Fibroblast of lung (primary cell): ENCODE measurements at places on chromosomes 16 and 17. TPM values are rescaled to one million over a fixed set of nuclear protein-coding genes. Genes with fewer than 3 reads are reported as not detected.

Gene MPO
- polyA plus RNA-seq = 0.01 TPM in 2 replicates

Gene NHLRC4
- 0.34 and 0.66 TPM in 2 replicates for polyA plus RNA-seq

Gene PRSS33
- polyA plus RNA-seq = not detected in 2 replicates

Gene NUFIP2
- polyA plus RNA-seq = 11.0 and 12.3 TPM in 2 replicates

Gene ZP2
- polyA plus RNA-seq = not detected in 2 replicates

Gene RTN4RL1
- polyA plus RNA-seq = 0.14 and 0.39 TPM in 2 replicates

Gene ACBD4
- polyA plus RNA-seq = 3.0 and 3.4 TPM in 2 replicates

Gene KRT13
- 0.03 TPM in 1 of 2 replicates, not detected in the other for polyA plus RNA-seq

DNA sequence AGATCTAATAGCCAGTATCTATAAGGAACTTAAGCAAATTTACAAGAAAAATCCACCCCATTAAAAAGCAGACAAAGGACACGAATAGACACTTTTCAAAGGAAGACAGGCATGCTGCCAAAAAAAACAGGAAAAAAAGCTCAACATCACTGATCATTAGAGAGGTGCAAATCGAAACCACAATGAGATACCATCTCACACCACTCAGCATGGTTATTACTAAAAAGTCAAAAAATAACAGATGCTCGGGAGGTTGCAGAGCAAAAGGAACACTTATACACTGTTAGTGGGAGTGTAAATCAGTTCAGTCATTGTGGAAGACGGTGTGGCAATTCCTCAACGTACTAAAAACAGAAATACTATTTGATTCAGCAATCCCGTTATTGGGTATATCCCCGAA, 9.6 kb downstream of the STX8 start:
- peak; percentile 21 for DNase-seq

DNA sequence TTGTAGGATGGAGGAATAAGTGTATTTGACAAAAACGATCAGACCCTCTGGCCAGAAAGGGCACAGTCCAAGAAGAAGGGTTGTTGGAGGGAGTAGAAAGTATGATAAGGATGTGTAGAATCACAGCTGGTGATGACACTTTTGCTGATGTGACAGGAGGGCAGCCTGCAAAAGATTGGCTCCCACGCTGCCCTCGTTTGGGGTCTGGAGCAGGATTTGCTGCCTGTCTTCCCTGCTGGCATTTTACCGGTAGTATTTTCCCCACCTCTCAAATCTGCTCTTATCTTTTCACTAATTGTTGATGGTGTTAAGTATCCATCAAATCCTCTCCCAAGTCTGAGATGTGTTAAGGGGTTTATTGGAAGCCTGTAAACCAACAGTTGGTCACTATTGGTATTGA, 208.8 kb downstream of the CCDC182 start:
- no peak for DNase-seq

DNA sequence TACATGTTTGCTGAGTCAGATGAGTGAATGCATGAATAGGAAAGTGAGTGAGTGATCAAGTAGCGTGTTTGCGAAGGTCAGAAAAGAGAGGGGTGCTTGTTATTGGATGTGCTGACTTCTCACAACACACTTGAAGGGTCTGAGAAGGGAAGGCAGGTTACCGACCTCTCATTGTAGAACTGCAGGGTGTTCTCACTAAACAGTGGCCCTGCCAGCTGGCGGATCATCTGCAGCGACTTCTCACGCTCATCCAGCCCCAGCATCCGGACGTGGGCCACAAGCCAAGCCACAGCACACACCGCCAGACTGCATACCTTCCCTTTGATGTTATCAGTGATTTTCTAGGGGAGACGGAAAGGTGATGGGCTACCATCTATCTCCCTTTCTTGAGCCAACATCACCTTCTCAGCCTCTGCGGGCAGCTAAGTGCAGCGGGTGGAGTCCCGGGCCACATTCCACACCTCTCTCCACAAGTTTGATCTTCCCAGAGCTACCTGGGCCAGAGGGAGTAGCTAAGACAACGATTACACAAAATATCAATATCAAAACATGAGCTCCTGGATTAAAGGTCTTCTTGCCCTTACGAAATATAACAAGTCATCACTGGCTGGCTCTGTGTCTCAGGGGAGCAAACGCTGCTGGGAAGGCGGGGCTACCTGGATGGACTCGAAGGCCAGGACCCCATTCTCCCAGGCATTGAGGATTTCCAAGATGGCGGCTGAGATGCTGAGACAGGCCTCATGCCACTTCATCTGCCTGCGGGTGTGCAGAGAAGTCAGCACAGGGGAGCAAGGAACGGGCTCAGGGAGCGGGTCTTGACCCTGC, 11.0 kb downstream of the CSF3 start:
- DNase-seq = peak; percentile 68

DNA sequence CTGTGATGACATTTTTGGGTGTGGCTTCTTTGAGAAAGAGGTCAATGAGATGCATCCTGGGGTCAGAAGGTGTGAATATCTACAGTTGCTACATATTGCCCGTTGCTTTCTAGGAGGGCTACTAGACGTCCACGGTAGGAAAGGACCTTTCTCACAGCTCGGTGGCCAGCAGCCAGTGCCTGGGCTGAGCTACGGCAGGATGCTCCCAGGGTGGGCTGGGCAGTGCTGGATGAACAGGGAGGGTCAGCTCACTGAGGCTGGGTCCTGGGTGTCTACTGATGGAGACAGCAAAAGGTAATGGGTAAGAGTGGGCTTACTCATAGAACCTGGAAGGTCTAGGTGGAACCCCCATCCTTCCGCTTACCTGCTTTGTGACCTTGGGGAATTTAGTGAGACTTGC, 188.3 kb upstream of the WSCD1 start:
- DNase-seq = no peak

DNA sequence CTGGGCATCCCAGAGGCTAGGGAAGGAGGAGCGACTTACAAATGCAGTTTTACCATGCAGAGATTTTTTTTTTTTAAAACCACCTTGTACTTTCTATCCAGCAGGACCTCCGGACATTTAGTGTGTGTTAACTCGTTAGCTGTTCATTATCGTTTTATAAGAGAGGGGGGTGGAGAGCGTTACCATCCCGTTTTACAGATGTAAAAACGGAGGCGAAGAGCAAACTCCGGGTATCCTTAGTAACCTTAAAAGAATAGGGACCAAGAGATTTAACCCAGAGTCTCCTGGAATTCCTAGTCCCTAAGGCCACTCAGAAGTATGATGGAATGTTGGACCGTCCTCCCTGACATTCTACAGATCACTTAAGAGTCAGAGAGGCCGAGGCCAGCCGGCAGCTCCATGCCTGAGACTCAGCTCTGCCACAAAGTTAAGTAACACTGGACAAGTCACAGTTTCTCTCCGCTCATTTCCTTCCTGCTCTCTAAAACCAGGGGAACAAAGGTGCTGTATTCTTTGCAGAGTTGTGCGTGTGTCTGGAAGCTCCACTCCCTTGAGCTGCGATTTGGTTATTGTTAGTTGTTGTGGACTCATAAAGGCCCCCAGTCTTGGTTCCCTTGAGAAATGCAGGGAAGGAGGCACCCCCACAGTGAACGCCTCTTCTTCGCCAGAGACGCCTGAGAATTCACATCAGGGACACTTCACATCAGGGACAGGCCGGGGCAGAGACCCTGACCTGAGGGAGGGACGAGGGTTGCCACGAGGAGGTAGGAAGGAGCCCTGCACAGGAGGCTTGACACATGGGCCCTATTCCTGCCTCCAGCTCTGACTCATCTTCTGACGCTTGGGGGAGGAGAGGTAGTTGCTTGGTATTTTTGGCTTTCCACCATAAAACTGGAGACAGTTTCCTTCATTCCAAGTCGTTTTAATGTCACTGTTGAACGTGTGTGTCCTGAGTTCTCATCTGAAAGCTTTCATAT, 1.2 kb downstream of the DUSP14 start:
- peak; percentile 89 for DNase-seq

DNA sequence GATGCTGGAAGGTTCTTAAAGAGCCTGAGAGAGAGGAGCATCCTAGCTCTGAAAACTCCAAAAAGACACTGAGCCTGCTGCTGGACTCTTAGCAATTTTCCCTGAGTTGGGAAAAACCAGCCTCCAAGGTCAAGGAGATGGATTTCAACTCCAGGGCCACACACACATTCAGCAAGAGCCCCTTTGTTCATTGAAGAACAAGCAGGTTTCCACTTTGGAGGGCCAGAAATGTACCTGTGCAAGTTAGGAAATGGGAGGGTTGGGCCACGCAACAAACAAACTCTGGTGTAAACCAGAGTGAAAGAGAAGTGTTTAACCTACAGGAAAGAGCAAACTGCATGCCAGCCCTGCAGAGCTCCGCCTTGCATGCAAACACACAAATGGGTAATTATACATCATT, 264.8 kb upstream of the RPL38 start:
- DNase-seq = no peak

GRCh38 chr17:68581863-68582645, 19.1 kb downstream of the FAM20A start:
- no peak for DNase-seq

- DNase-seq = peak; percentile 34
Observed at GRCh38 chr16:25177831-25178688, 38.7 kb upstream of the AQP8 start.

DNA sequence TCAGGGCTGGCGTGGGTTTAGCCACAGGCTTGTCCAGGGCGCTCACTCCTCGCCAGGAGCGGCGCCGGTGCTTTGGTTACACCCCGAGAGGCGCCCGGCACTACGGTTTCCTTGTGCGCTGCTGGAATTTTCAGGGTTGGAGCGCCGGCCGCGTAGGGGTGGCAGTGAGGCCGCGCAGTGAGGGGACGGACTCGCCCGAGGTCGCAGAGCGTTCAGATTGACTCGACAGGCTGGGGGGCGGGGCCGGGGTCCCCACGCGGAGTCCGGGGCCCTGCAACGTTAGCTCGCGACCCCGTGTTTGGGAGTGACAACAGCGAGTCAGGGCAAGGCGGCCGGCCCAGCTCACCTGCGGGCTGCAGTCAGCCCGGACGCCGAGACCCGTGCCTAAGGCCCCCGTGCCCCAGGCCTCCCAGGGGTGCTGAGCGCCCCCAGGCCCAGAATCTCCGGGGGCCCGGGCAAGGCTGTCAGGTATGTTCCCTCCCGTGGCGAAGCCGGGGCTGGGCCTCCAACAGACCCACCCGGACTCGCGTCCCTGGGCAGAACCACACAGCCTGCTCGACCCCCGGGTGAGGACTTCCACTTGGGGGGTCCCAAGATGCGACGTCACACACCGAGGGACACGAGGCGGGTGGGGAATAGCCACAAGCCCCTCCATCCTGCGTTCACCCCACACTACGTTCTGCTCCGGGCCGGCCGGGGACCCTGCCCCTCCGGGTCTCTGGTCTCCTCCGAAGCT, 1.3 kb upstream of the ACTG1 start:
- peak; percentile 77 for DNase-seq

- no peak for DNase-seq
Observed at GRCh38 chr16:81555660-81556059, 111.1 kb downstream of the CMIP start.

- peak; percentile 48 for DNase-seq
Observed at GRCh38 chr17:29155227-29155965, 24.8 kb downstream of the MYO18A start.

GRCh38 chr16:86045591-86045971, 146.6 kb downstream of the IRF8 start:
- no peak for DNase-seq

DNA sequence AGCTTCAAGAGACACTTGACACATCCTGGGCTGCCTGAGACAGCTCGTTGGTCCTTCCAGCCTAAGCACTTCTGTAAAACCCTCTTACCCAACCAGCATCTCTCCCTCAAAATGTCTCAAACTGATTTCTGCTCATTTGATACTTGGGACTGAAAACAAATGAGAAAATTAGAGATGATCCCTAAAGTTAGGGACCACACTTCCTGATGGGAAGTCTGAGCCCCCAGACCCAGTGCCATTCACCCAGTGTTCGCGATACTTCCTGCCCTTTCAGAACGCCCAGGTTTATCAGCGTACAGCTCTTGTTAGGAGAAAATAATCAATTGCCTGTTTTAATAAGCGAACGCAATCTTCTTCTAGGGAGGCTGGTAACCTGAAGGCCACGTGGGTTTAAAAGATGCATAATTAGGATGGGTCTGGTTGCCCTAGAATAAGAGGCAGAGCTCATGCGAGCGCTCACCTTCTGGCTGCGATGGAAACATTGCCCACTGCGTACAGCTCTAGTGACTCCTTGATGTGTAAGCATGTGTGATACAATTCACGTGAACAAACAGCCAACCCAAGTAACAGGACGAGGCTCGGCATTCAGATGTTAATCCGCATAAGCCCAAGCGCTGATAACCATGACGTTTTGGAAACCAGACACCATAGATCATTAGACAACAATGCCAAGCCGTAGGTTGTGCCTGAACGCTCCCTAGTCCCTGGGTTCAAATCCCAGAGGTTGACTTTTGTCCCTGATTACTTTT, 213.1 kb downstream of the FOXL1 start:
- no peak for DNase-seq

DNA sequence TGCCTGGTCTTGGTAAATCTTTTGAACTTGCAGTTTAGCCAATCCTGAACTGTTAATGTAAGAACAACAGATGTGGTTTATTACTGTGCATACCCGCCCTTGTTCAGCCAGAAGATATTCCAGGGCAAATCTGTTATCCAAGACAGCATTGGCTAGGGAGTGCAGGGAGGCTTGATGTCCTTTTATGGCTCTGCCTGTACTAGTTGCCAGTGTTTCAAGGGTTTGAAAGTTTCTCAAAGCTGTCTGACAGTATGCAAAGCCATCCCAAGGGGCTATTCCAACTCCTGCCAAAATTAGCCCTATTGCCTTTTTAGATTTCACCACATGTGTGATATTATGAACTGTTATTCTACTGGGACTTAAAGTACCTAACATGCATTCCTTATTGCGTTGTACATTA, 30.1 kb downstream of the LCMT1 start:
- DNase-seq = peak; percentile 9

GRCh38 chr17:1351971-1352370, 48.1 kb downstream of the YWHAE start:
- DNase-seq = no peak

DNA sequence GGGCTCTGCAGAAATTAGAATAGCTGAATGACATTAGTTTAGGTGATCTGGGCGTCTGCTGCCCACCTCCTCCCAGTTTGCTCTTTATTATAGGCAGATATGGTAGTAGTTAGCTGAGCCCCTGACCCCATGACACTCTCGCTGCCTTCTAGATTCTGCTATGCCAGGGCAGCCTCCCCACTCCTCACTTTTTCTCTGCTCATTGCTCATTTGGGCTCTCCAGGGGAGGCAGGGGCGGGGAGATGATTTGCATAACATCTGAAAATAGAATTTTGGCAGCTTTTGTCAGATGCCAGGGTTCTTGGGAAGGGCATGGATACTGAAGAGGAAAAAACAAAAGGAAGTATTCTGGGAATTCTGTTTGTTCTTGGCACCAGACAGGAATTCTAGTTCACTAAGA, 78.0 kb upstream of the GAS7 start:
- DNase-seq = no peak

DNA sequence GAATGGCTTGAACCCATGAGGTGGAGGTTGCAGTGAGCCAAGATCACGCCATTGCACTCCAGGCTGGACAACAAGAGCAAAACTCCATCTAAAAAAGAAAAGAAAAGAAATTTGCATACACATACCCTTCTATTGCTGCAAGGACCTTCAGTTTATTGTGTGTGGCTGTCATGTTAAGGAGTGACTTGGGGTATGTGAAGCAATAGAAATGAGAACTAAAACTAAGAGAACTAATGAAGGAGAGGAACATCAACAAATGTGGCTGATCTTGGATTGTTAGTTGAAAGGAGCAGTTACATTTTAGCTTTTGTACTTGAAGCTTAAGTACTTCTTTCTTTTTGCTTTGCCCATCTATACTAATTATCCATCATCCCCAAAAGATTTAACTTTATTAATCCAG, 12.7 kb upstream of the NSRP1 start:
- DNase-seq = no peak
